ENCODE measurements at places on chromosomes 13 and 19.

DNA sequence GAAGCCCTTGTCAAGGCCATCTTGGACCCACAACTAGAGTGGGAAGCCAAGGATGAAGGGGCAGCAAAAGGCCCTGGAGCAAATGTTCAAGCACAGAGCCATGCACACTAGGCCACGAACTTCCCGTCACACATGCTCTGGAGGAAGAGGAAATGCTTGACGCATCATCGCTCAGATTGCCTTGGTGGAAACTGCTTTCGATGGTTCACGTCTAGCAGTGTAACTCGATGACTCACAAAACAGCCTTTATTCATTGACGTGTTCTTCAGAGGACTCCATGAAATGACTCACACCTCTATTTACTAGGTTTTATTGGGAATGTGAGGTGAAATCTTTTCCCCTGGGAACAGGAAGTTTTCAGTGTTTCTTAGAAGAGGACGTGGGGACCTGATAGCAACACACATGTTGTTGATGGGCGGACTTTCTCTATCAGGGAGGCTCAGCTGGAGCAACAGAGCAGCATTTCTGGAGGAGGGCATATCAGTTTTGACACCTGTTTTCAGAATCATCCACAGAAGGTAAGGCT lies 79.8 kb upstream of the FLT1 start:
- DNase-seq = peak; percentile 61

DNA sequence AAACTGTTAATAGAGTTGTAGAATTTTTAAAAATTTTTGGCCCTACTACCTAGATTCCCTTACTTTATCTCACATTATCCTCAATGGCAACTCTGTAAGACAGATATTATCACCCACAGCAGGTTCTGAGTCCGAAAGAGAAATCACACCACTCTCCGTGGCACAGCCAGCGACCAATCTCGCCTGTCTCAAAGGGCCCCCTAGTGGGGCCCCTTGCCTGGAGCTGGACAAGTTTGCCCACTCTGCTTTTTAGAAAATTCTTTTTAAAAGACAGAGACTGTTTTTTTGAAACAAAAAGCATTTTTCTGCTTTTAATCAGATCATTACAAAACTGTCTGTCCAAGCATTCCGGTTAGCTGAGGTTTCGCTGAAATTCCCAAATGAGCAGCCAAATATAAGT lies 21.7 kb downstream of the PHF11 start:
- no peak for DNase-seq

- no peak for DNase-seq
Measured at GRCh38 chr13:28501547-28501946, 6.6 kb upstream of the FLT1 start.

- no peak for DNase-seq
Measured at GRCh38 chr13:49315036-49315565, 67.4 kb downstream of the CDADC1 start.

GRCh38 chr19:46630586-46631205 lies 5.3 kb downstream of the GNG8 start:
- no peak for DNase-seq
